ENCODE measurements at places on chromosomes 2 and 18.

DNA sequence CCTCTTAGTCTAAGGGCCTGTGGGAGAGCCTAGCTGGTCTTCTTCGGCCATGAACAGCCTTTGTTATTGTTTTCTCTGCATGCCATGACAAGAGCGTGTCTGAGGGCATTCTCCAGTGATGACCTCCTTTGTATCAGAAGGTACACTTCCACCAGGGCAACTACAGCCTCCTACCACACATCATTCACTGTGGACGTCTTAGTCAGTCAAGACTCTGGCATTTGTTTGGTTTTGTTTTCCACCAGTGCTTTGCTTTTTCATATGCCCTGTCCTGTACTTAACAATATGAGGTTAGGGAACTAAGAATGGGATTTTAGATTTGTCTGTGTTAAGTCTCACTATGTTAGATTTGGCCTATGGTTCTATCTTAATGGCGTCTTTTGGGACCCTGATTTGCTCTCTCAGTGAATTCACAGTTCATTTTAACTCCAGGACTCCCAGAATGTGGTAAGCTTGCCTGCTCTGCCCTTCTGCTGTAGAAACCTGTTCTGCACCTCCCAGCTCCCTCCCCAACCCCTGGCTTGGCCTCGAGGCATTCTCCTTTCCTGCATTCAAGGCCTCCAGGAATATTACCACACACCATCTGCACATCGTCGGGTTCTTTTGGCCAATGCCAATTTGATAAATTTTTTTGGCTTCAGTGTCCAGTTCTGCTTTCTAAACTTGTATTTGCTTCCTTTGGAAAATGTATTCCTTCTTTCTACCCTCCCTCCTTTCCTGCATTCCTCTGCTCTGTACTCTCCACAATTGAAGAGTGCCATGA lies 42.8 kb upstream of the IL1R1 start:
- DNase-seq: no peak

DNA sequence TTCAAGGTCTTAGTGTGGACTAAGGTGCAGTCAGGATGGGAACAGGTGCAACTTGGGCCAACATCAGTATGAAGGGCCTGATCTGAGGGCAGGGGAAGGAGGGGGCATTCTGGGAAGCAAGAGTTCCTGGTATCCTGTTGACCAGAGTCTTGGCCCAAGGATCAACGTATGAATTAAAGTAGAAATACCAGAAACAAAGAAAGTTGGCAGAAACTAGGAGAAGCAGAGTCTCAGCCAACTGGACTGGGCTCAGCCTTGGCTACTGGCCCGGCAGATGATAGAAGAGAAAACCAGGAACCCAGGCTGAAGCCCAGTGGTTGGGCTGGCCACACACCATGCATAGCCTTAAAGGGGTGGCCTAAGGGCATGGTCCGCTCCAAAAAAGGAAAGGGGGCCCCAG lies 2.3 kb downstream of the CETN1 start:
- DNase-seq: no peak

GRCh38 chr18:51998066-51998465 lies 341.9 kb upstream of the DCC start:
- DNase-seq: no peak

DNA sequence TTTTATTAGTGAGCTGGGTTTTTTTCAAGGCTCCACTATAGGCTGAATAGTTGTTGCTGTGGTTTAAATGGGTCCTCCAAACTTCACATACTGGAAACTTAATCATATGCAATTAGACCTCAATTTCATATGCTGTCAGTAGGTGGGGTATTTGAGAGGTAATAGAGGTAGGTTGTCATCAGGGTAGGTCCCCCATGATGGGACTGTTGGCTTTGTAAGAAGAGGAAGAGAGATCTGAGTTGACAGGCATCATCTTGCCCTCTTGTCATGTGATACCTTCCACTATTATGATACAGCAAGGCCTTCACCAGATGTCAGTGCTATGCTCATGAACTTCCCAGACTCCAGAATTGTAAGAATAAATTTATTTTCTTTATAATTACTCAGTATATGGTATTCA lies 819.4 kb downstream of the LRP1B start:
- no peak for DNase-seq

DNA sequence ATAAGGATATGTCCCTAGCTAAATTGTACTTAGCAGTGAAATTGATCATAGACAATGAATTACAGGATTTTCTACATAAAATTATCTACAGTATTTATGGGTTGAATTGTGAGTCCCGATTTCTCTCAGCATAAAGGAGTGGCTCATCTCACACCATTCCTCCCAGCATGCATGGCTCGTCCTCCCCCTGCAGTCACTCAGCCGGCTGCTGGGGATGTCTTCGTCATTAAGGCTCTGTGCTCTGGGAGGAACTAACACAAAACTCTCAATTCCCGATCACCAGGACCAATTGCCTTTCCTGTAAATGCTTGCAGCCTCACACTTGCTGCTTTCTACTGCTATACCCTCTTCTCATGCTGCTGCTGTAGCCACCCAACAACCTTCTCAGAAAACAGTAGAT lies 75.9 kb downstream of the TXNL1 start:
- DNase-seq: no peak

DNA sequence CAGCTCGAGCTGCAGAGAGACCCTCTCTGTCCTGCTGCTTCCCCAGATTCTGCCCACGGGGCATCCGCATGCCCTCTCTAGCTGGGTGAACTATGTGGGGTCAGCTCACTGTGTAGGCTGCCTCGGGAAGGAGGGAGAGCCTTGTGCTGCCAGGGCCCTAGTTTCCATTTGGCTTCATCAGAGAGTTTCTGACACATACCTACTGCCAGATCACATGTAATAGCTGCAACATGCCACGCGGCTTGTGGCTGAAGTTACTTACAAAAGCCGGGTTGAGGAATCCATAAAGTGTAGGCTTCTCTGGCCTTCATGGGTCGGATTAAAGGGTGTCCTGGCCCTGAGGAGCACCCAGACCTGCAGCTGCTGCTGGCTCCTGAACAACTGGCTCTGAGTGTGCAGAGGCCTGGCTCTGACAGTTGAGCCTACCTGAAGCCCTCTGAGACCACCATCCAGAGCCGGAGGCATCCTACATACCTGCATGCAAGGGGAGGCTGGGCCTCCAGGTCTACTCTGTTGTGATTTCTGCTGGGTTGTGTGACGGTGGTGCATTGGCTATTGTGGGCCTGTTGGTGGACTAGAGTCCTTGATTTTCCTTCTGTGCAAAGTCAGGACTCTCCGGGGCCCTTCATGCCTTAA lies 130.0 kb downstream of the SH3RF3 start:
- no peak for DNase-seq

Measured in WTC11 (cell line).